ENCODE measurements at places on chromosomes 13 and 19.

DNA sequence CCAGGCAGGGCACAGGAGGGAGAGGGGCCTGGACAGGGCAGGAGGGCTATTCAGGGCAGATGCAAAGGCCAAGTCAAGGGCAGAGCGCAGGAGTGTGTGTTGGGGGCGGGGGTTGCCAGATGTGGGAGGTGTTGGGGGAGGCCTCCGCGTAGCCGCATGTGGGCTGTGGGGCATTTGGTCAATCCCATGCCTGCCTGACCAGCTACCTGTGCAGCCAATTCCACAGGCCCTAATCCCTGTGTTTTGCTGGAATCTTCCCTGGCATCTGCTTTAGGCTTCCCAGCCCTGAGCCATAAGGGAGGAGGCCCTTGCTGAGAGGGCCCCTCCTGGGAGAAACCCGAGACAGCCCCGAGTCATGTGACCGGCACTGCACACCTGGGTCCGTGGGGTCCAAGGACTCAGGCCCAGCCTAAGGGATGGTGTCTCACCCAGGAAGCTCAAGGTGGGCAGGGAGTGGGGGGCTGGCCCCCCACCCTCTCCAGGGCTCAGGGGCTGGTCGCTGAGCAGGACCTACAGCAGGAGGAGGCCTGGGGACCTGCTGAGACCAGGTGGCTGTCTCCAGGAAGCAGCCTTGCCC lies 20.3 kb downstream of the RFX1 start:
- DNase-seq = no peak

DNA sequence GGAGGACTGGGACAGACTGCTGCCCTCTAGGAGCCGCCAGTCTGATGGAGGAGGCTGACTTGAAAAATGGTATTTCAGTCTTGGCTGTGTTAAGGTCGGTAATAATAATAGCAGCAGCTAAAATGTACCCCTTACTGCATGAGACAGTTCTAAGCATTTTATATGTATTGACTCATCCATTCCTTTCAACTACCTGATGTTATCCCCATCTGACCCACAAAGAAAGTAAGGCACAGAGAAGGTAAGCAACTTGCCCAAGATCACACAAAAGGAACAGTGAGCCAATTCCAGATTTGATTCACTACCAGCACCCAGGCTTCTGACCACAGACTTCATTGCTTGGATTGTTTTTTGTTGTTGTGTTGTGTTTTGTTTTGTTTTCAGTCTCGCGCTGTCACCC lies 4.0 kb downstream of the NCAN start:
- no peak for DNase-seq

GRCh38 chr13:21777166-21777565 lies 106.3 kb downstream of the FGF9 start:
- no peak for DNase-seq

- no peak for DNase-seq
These were observed 268.7 kb downstream of the SHISA2 start for GRCh38 chr13:25783076-25783475.

- no peak for DNase-seq
These were observed 48.8 kb upstream of the INTS6 start for GRCh38 chr13:51501592-51502152.
